ENCODE measurements at places on chromosomes 7 and 10. TPM values are rescaled to one million over a fixed set of nuclear protein-coding genes. Genes with fewer than 3 reads are reported as not detected.
A peak's percentile ranks its signal among the peaks of the same experiment; 100 is the strongest.

GRCh38 chr7:135183478-135183877 is 13.0 kb upstream of the CYREN start:
- H3K36me3 ChIP-seq = peaks cover 51% of the 10 kb centered on the region
- DNase-seq = no peak
- H3K4me3 ChIP-seq = no peak overlapping the region

GRCh38 chr10:45249978-45250693 is 65.3 kb downstream of the OR13A1 start:
- DNase-seq = peak; percentile 58
- H3K36me3 ChIP-seq = no peaks in the 10 kb centered on the region
- peaks cover 5% of the 10 kb centered on the region for H3K27me3 ChIP-seq
- H3K27ac ChIP-seq = peak overlapping the region; percentile 98
- H3K4me3 ChIP-seq = peak overlapping the region; percentile 88

- peaks cover 30% of the 10 kb centered on the region for H3K27me3 ChIP-seq
- peaks cover 16% of the 10 kb centered on the region for H3K36me3 ChIP-seq
- peaks cover 11% of the 10 kb centered on the region for H3K4me1 ChIP-seq
- peak overlapping the region; percentile 78 for H3K27ac ChIP-seq
- DNase-seq = no peak
Observed at GRCh38 chr7:43864126-43864525, 5.2 kb downstream of the MRPS24 start.

DNA sequence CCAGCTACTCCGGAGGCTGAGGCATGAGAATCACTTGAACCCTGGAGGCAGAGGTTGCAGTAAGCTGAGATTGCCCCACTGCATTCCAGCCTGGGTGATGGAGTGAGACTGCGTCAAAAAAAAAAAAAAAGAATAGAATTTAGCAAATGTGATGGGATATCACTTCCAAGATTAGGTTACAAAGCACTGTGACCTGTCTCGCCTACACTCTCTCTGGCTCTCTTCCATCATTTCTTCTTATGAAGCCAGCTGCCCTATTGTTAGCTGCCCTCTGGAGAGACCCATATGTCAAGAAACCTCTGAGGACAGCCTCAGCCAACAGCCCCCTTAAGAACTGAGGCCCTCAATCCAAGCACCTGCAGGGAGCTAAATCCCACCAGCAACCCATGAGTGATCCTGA is 28.2 kb downstream of the ARHGAP21 start:
- H3K4me1 ChIP-seq = peaks cover 16% of the 10 kb centered on the region
- no peaks in the 10 kb centered on the region for H3K36me3 ChIP-seq
- peak overlapping the region; percentile 62 for H3K27ac ChIP-seq
- no peak for DNase-seq

GRCh38 chr10:8897769-8898168 is 843.3 kb downstream of the GATA3 start:
- H3K4me3 ChIP-seq = no peak overlapping the region
- H3K4me1 ChIP-seq = no peaks in the 10 kb centered on the region
- H3K36me3 ChIP-seq = no peaks in the 10 kb centered on the region
- no peak overlapping the region for H3K27ac ChIP-seq

The OR2A5 gene
- total RNA-seq = not detected

The PLXDC2 gene
- total RNA-seq = 4.1 TPM
